ENCODE measurements at places on chromosomes 1 and 21.

GRCh38 chr1:201406831-201407406, 7.8 kb upstream of the LAD1 start:
- no peak for DNase-seq

- DNase-seq, result no peak
These were observed 380.2 kb upstream of the ADGRL4 start for GRCh38 chr1:79386730-79387129.

GRCh38 chr1:62103846-62104245, 90.8 kb upstream of the L1TD1 start:
- DNase-seq, result no peak

GRCh38 chr1:19083081-19083480, 126.6 kb upstream of the IFFO2 start:
- no peak for DNase-seq

DNA sequence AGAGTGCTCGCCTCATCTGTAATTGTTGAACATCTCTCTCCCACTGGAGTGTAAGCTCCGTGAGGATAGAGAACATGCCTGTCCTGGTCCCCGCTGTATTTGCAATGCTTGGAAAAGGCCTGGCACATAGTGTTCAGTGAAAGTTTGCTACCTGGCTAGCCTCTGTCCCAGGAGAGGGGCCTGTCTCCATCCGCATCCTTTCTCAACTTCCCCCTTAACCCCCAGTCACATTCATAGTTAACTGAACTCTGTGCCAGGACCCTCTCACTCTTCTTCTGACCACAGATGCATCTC, 15.2 kb downstream of the SPOCD1 start:
- no peak for DNase-seq

DNA sequence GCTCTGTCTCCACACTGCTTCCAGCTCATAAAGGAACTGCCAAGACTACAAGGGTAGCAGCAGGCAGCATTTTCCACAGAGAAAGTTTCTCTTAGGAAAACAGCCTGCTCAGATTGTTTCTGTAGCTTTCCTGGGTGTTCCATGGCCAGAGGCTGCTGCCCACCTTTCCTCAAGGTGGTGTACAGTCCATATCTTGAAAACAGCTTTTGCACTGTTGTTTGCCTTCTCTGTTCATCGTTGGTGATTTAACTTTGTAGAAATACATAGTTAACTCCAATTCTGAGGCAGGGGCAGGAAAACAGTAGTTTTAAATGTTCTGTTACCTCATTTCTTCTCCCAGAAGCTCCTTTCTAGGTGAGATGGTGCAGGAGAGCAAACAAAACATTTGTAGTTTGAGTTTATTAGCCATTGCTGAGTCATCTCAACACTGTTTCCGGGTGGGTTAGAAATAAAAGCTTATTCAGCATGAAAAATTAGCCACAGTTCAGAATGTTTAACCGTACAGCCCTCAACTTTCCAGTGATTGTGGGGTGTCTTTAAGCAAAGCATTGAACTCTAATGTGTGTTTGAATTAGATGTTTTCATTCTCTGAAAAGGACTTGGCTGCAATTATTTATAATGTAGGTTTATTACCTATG, 41.7 kb downstream of the DIP2A start:
- DNase-seq, result no peak

- DNase-seq, result no peak
These were observed 48.4 kb downstream of the CCN1 start for GRCh38 chr1:85628791-85629531.

GRCh38 chr1:234902774-234903547, 225.7 kb downstream of the TOMM20 start:
- DNase-seq, result no peak

- no peak for DNase-seq
These were observed 25.2 kb downstream of the CLDN14 start for GRCh38 chr21:36454706-36455105.

DNA sequence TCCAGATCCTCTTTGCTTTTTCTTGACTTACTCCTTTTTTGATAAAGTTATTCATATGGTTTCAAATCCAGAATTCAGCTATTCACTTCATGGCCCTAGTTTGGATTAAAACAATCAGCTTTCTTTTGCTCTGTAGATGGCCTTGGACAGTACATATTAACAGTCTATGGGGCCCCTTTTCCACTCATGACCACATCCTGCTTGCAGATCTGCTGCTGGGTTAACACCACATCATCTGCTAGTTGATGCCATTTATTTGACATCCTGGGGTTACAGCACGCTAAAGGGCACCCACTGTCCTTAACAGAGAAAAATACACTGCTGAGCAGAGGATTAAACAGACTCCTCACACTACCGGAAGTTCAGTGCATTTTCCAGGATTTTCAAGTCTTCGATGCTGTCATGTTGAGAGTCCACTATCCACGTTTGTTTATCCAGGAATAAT, 941 bp upstream of the IFI16 start:
- peak; percentile 47 for DNase-seq

GRCh38 chr1:154497026-154497806, 4.8 kb upstream of the TDRD10 start:
- no peak for DNase-seq

GRCh38 chr1:91526496-91526895, 25.8 kb downstream of the CDC7 start:
- DNase-seq, result no peak

GRCh38 chr21:38171723-38172344, 85.0 kb upstream of the KCNJ15 start:
- no peak for DNase-seq

- DNase-seq, result no peak
These were observed 7.4 kb downstream of the SLC30A2 start for GRCh38 chr1:26038477-26038876.

- no peak for DNase-seq
These were observed 524.4 kb downstream of the PTPRC start for GRCh38 chr1:199163267-199163666.

DNA sequence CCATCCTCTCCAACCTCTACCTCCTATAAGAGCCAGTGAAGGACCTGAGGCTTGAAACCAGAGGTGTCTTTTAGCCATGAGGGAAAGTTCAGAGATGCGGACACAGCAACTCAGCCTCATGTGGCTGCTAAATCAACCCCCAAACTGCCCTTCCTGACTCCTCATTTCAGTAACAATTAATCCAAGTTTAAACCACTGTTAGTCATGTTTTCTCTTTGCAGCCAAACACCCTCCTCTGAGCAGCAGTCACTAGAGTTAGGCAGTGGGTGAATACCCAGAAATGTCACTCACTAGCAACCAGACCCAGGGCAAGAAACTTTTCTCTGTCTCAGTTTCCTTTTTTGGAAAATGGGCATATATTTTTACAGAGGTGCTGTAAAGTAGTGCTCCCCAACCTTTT, 71.2 kb downstream of the KCNJ15 start:
- no peak for DNase-seq

- no peak for DNase-seq
These were observed 569.5 kb downstream of the PTPRU start for GRCh38 chr1:29805896-29806160.

DNA sequence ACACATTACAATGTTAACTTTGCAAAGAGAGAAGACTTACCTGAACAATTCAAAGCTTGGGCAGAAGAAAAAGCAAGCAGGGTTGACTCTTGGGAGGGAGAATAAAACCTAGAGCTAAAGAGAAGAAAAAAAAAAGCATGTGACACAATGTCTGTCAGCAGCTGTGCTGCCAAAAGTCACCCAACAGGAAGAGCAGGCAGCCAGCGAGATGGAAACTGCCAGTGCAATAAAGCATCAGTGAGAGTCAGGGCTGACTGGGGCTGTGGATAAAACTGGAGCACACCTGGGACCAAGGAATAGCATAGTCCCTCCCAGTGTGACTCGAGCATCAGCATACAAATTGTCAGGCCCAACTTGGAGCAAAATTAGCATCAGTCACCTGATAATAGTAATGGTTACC, 65.0 kb upstream of the SLC22A15 start:
- no peak for DNase-seq

GRCh38 chr1:173554089-173554488, 48.8 kb downstream of the SLC9C2 start:
- DNase-seq, result no peak

DNA sequence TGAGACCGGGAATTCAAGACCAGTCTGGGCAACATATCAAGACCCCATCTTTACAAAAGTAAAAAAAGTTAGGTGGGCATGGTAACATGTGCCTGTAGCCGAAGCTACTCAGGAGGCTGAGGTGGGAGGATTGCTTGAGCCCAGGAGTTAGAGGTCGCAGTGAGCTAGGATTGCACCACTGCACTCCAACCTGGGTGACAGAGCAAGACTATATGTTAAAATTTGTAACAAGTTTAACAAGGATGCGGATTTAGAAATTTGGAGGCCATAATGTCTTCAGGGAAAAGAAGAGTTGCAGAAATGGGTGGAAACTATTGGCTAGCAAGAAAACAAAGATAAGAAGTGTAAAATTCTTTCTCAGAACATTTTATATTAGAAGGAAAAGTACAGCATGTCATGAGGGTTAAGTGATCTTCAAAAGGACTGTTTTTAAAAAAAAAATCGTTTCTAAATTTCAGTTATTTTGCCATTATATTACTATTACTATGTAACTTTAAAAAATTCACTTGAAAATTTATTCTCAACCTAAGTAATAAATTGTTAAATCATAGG, 17.6 kb downstream of the SOAT1 start:
- DNase-seq, result no peak

DNA sequence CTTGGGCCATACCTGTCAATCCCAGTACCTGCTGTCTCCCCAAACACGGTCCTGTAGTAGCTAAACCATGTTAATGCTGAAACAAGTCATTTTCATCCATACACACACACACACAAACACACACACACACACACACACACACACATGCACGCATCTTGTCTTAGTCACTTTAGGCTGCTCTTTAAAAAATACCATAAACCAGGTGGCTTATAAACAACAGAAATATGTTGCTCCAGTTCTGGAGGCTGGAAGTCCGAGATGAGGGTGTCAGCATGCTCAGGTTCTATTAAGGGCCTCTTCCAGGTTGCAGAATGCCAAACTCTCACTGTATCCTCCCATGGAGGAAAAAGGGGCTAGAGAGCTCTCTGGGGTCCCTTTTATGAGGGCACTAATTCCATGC, 129.9 kb downstream of the NTPCR start:
- no peak for DNase-seq

DNA sequence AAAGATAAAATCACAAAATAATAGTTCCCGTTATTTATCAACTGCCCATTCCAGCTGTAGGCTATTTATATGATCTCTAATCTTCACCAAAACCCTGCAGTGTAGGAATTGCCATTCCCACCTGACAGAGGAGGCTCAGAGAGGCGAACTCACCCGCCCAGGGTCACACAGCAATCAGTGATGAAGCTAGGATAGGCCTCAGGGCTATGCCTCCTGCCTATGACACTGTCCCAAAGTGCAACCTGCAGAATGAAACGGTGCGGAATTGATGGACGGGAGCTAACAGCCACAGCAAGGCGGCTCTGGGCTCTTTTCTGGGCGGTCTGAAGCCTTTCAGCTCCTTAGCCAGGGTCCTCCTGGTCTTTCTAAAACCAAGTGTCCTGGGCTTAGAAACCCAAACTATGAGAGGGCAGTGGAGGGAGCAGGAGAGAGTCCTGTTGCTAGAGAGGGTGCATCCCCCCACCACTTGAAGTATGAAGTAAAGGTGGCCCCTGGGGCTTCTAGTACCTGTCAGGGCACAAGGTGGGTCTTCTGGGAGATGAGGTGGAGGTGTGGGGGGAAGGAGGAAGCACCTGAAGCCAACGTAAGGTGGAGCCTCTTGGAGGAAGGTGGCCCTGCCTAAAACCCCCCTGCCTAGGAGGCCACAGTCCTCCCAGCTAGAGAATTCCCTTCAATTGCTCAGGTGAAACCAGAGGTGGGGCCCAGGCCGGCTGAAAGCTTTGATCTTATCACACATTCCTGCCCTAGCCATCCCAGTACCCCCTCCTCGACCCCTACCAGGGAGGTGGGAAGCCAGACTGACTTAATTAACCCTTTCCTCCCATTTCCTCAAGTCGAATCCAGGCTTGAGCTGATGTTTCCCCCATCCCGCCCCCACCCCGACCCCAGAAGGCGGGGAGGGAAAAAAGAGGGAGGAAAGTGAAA, 14.8 kb downstream of the HSPG2 start:
- no peak for DNase-seq

DNA sequence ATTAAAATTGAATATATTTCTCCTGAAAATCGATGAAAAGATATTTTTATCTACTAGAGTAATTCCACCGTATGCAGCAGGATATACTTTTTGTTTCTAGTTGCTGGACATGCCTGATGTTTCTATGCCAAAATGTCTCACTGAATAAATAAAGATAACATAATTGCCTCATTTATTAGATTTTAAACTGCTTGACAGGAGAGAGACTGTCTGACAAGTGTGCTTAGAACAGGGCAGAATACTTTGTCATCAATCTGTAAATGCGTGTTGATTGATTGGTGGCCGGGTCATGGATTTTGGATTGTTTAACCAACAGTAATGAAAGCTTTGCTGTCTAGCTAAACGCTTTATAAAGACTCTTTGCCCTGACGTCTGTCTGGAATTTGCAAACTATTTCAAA, 339.0 kb downstream of the CHRM3 start:
- no peak for DNase-seq

DNA sequence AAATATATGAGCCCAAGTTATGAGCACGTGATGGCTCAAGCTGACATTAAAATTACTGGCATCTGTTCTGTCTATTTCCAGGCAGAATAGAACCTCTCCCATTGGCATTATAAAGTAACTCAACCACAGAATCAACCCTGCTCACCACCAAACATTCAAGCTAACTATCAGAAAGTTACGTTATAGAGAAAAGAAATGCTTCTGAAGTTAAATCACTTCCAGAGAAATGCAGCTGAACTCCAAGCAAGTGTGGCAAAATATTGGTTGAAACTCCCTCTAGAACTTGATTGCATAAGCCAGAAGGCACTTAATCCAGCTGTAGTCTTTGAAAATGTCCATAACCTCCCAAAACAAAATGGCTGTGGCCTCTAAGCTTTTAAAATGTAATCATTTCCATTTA, 36.2 kb upstream of the UBE2U start:
- no peak for DNase-seq

GRCh38 chr1:187931776-187932175, 1103.0 kb downstream of the PLA2G4A start:
- DNase-seq, result no peak

Measured in stimulated activated CD8-positive, alpha-beta memory T cell treated with anti-CD3 and anti-CD28 coated beads, Interleukin-15, amount 100 ng/mL, for 1 hour (primary cell).